ENCODE measurements at places on chromosomes 12 and 14.

DNA sequence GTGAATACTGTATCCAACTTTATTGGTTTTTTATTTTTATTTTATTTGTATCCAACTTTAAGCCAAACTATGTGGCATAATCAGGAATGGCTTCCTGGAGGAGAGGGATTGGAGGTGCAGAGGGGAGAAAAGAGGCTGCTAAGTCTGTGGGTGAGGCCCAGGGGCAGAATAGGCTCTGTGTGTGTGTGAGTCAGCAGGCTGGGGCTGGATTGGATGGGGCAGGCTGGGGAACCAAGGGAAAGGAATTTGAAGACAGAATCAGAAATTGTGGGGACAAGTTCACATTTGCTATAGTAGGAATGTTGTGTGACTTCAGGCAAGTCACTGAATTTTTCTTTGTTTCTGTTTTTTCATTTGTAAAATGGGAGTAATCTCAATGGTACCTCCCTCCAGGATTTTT is 12.8 kb upstream of the RILPL1 start:
- no peak for DNase-seq

DNA sequence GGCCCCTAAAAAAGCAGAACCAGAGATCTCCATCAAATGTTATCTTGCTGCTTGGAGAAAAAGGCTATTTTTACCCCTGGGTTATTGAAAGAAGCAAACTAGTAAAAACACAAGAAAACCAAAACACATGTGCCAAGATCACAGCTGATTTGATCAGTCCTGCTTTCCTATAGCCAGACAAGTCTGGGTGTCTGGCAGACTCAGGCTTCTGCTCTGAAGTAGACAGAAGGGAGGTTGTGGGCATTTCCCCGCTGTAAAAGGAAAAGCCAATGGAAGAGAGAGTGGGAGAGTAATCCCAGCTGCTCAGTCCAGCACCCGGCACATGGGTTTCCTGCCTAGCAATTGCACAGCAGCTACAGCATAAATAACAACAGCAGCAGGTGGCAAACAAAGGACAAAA is 177.9 kb downstream of the PHLDA1 start:
- no peak for DNase-seq

GRCh38 chr14:32197919-32198318 is 3.9 kb upstream of the RNU6-7 start:
- no peak for DNase-seq

GRCh38 chr14:91511043-91511383 is 903 bp upstream of the PPP4R3A start:
- no peak for DNase-seq

GRCh38 chr12:72610854-72611358 is 338.7 kb downstream of the TRHDE start:
- no peak for DNase-seq

DNA sequence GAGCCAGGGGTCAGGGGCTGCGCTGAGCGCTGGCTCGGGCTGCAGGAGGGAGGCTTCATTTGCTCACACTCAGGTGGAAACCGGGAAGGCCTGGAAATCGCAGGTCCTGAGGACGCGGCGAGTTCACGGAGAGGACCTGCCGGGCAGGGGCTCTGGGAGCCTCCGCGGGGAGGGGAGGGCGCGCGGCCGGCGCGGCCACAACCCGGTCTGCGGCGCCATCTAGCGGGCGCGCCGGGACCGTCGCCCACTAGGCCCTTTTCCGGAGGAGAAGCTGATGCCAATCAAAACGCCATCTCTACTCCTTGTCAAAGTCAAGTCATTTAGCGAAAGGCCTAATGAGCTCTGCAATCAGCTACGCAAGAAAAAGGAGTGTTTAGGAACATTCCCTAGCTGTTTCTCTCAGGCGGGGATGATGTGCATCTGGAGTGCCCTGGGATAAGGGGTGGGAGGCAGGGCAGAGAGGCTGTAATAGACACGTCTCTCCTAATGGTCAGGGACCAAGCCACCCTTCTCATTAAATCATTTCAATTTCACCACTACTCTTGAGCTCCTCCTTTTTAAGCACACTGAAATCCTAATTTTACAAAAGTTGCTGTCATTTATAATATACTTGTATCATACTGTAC is 885.8 kb upstream of the TMEM132C start:
- peak; percentile 80 for DNase-seq

DNA sequence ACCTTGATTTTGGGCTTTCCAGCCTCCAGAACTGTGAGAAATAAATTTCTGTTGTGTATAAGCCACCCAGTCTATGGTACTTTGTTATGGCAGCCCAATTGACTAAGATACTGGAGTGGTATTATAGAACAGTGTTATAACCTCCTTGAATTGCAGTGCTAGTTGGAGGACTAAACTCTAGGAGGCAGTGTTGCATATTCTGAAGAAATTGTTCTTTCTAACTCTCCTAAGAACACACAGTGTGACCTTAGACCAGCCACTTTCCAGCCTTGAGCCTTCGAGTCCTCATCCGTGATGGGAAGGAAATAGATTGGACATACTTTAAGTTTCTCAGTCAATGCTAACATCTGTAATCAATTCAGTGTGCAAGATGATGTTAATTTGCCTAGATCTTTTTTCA is 22.4 kb upstream of the LRRC10 start:
- DNase-seq: no peak

GRCh38 chr12:130461839-130462557 is 124.3 kb downstream of the PIWIL1 start:
- no peak for DNase-seq

DNA sequence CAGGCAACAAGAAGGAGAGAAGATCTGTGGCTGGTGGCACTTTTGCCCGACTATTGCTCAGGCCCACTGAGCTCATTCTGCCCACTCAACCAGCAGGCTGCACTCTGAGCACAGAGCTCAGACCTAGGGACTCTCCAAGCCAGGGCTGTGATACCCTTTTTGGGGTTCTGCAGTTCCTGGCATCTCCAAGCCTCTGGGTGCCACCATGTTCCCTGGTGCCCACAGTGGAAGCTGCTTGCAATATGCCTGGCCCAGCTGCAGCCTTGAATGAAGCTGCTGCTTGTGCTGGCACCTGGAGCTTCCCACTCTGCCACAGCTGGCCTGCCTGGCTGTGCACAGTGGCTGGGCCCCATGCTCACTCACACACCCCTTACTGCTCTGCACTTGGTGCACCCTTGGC is 236.1 kb downstream of the ADGRD1 start:
- DNase-seq: no peak

- DNase-seq: no peak
Observed at GRCh38 chr14:65193916-65194590, 91.7 kb upstream of the MAX start.

- no peak for DNase-seq
Observed at GRCh38 chr14:60968099-60968498, 12.8 kb downstream of the TRMT5 start.

DNA sequence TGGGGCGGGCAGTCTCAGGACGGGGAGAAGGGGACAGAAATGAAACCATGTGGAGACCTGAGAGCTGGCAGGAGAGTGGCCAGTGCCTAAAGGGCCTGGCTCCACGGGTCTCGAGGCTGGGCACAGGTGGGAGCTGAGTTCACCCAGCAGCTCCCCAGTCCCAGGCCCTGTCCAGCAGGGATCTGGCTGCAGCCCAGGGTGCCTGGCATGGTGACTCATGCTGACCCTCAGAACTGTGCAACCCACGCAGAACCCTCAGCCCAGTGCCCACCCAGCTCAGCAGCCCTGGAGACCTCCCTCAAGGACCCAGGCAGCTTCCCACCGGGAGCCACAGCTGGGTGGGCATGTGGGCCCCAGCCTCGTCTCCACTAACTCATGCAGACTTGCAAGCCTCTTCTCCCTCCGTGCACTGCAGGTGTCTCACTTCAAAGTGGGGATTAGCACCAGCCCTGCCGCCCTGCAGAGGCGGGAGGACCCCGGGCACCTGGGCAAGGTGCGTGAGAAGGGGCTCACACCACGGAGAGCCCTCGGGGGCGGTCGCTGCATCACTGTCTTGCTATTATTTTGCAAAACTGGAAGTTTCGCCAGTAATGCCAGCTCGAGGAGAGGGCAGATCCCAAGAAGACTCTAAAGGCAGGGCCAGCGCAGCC is 46.3 kb downstream of the CCNK start:
- DNase-seq: no peak

GRCh38 chr12:24307716-24308335 is 358.4 kb upstream of the SOX5 start:
- DNase-seq: no peak

- no peak for DNase-seq
Observed at GRCh38 chr14:64209444-64210131, 84.6 kb downstream of the ESR2 start.

DNA sequence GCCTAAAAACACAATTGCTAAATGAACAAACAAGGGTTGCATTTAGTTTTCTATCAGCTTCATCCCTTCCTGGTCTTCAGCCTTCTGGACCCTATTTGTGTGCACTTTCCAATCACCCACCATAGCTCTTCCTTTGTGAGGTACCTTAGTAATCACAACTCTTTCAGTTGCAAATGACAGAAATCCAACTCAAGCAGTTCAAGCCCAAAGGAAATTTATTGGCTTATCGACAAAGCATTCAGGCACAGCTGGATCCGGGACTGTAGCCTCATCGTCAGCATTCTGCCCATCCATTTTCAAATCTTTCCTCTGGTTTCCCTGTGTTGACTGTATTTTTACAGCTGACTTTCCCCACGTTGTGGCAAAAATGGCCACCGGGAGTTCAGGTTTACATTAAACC is 148.6 kb upstream of the VASH1 start:
- no peak for DNase-seq

GRCh38 chr12:132033627-132034026 is 83.9 kb downstream of the EP400 start:
- DNase-seq: no peak

- DNase-seq: no peak
Observed at GRCh38 chr12:130499474-130499873, 161.8 kb downstream of the PIWIL1 start.

- peak; percentile 34 for DNase-seq
Observed at GRCh38 chr14:106556665-106557289, 1030.4 kb downstream of the TMEM121 start.

- DNase-seq: no peak
Observed at GRCh38 chr12:117038023-117038680, 61.1 kb downstream of the TESC start.

- no peak for DNase-seq
Observed at GRCh38 chr12:46609273-46609623, 216.5 kb downstream of the SLC38A4 start.

- no peak for DNase-seq
Observed at GRCh38 chr14:101823511-101824120, 62.1 kb downstream of the PPP2R5C start.

DNA sequence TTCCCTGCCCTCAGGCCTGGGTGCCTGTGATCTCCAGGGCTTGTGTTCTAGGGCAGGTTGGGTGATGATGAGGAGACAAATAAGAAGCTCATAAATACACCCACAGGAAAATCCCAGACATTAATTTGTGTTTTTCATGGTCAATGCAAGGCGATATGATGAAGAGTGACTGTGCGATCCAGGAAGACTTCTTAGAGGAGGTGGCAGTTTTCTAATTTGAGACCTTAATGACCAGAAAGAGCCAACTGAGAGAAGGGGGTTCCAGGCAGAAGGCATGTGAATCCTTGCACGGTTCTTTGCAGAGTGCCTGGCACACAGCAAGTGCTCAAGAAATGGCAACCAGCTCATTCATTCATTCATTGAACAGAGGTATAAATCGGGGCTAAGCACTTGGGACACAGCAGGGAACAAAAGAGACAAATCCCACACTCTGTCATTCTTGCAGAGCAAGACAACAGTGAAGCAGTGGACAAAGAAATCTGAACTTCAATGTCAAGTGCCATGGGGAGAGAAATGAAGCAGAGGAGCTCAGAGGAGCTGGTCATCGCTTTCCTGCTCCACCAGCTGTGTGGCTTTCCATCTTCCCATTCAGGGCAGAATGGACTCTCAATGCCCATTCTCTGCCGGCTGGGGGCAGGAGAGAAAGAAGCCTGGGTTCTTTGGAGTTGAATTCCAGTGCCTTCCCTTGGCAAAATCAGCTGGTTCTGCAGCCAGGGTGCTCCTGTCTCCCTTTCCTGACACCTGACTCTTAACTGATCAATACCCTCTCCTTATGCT is 128.3 kb downstream of the AACS start:
- DNase-seq: no peak

- no peak for DNase-seq
Observed at GRCh38 chr12:93002293-93003054, 73.4 kb upstream of the EEA1 start.

DNA sequence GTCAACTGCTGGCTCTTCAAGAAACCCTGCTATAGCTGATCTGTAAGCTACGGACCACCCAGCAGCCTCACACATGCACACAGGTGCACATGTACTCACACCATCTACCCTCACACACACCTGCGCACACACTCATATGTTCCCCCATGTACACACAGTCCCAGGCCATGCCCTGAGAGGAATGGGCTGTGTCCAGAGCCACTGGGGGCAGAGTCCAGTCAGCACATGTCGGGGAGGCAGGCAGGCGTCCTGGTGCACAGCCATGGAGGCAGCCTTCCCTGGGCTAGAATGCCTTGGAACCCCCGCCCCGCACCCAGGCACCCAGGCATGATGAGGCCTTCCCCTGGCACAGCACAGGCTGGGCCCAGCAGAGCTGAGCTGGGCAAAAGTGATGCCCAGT is 58.3 kb upstream of the DLK1 start:
- no peak for DNase-seq

- no peak for DNase-seq
Observed at GRCh38 chr14:84482256-84483071, 1047.5 kb upstream of the FLRT2 start.

DNA sequence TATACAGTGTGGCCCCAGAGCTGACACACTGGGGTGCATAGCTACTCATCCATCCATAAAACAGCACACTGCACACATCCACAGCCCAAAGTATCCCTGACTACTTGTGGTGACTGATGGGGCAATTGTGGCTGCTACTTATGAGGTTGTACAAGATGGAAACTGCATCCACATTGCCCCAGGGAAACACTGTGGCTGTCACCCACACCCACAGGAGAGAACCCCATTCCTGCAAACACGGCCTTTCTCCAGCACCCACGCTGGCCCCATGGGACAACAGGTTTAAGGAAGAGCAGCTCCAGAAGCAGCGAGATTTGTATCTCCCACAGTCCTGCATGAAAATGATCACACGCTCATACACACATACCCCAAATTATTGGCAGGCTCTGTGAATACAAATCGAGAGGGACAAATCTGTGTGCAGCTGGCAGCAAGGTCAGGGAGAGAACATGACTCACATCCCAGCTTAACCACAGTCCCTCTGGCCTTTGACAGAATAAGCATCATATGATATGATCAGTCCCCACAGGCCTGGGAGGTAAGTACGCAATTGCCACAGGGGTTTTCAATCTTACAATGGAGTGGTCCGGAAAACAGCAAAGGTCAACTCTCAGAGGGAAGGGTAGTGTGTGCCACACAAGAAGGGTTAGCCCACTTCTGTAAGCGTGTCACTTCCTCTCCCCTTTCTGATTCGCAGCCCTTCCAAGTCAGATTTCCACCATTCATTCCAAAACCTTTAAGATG is 61.9 kb downstream of the ESR2 start:
- DNase-seq: no peak

Data from HEK293T (cell line).